ENCODE measurements at places on chromosomes 4 and X. TPM values are rescaled to one million over a fixed set of nuclear protein-coding genes. Genes with fewer than 3 reads are reported as not detected.

DNA sequence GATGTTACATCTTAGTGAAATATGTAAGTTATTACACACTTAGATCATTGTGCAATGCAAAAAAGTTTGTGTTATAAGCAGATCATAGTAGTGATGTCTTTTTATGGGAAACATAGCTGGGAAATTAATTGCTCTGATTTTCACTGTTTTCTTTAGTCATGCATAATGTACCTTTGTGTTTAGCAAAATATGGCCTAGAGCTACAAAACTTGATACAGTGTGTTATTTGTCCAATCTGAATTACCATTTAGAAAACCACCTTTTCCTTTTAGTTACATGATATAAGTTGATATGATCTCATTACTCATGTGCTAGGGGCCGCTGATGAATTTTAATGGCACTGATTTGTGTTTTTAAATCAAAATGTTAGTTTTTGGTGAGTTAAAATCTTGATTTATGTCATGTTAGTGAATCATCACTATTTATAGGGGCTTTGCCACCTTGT, 2.0 kb downstream of the BMPR1B start:
- peak; percentile 52 for DNase-seq

TTC29 gene
- total RNA-seq: under 0.01 TPM

DNA sequence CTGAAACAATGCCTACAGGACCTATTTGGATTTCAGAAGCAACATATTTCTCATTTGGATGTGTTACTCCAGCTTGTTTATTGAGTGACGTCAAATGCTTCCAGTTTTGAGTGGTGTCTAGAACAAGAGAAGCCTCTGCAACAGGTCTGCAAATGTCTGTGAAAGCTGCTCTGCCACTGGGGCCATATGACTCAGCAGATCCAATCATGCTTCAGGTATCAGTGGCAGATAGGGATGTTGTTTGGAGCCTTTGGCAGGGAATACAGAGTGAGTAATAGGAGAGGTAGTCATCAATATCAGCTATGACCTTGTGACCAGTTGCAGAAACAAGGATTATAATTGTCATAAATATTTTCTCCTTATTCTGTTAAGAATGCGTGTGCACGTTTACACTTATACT, 141.1 kb upstream of the ZXDA start:
- no peak for DNase-seq

UVSSA gene
- total RNA-seq: 12.7 TPM

DNA sequence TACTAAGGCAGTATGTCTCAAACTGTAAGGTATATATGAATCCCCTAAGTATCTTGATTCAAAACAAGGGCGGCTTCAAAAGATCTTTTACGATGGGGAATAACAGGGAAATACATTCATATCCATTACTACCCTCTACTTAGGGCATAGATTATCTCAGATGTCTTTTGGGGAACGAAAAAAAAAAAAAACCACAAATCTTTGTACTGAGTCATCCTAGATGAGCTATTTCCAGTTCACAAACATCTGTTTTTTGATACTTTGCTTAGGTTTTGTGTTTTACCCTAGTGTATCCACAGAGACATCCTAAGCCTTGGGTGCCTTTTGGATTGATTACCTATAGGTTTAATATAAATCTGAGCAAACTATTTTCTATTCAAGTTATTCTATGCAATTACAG, 457.2 kb downstream of the NLGN4X start:
- no peak for DNase-seq

GRCh38 chr4:168886351-168886750, 123.7 kb downstream of the CBR4 start:
- no peak for DNase-seq

- DNase-seq: no peak
These were observed 332 bp upstream of the RENBP start for GRCh38 chrX:153944800-153945150.

- no peak for DNase-seq
These were observed 832 bp upstream of the EVC2 start for GRCh38 chr4:5709207-5709575.

DNA sequence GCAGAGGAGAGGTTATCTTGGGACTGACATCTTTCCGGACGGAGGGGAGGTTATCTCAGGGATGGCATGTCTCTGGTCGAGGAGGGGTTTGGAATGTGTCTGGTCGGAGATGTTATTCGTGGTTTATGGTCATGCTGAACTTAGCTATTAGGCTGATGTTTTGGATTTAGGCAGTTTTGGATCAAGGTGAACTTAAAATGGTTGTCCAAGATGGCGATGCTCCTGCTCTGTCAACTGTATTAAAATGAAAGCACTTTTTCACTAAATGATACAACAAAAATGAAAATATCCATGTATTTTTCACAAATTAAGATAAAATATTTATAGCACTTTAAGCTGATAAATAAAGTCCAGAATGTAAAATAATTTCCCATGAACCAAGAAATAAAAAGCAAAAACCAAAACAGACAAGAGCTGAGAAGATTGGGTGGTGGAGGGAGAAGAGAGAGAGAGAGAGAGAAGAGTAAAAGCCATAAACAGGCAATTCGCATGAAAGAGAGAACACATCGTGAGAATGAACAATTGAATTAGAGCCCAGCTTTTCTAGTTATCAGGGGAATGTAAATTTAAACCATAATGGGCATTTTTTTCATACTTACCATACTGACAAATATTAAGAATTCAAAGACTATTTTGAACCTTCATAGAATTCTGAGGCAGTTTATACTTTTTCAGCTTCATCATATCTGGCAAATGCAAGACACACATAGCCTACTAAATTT, 2236.0 kb upstream of the AGA start:
- DNase-seq: no peak
